ENCODE measurements at places on chromosomes 16 and 17.

- H3K4me1 ChIP-seq = peaks cover 28% of the 10 kb centered on the region
- no peak overlapping the region for H3K4me3 ChIP-seq
- peak overlapping the region; percentile 75 for H3K27ac ChIP-seq
- H3K27me3 ChIP-seq = no peaks in the 10 kb centered on the region
- H3K36me3 ChIP-seq = peaks cover 2% of the 10 kb centered on the region
- DNase-seq = no peak
Measured at GRCh38 chr16:64449506-64449905, 672.4 kb downstream of the CDH11 start.

- H3K36me3 ChIP-seq = no peaks in the 10 kb centered on the region
- no peaks in the 10 kb centered on the region for H3K27me3 ChIP-seq
- H3K4me1 ChIP-seq = no peaks in the 10 kb centered on the region
- no peak overlapping the region for H3K4me3 ChIP-seq
- no peak for DNase-seq
- H3K27ac ChIP-seq = no peak overlapping the region
Measured at GRCh38 chr17:78526231-78527025, 50.8 kb downstream of the DNAH17 start.

DNA sequence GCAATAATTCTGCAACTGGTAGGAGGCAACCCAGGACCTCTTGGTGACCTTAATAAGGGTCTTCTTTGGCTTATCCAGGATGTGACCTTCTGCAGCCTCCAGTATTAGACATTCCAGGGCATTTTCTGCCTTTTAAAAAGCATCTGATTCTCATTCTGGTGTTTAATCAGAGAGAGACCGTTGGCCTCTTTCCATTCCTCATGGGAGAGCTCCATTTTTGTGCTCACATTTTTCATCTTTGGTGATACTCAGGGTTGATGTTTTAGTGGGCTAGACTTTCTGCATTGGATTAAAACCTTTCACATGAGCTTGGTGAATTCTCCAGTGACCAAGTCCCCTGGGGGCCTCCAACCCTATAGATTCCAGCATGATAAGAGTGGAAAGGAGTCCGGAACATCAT, 150.2 kb upstream of the CACNG5 start:
- peaks cover 25% of the 10 kb centered on the region for H3K36me3 ChIP-seq
- H3K27ac ChIP-seq = no peak overlapping the region
- no peak overlapping the region for H3K4me3 ChIP-seq
- H3K4me1 ChIP-seq = peaks cover 8% of the 10 kb centered on the region
- no peaks in the 10 kb centered on the region for H3K27me3 ChIP-seq

- peaks cover 69% of the 10 kb centered on the region for H3K4me1 ChIP-seq
- H3K27me3 ChIP-seq = no peaks in the 10 kb centered on the region
- no peak for DNase-seq
Measured at GRCh38 chr16:89453501-89454321, 36.6 kb downstream of the ANKRD11 start.

- no peaks in the 10 kb centered on the region for H3K4me1 ChIP-seq
- DNase-seq = no peak
- H3K36me3 ChIP-seq = no peaks in the 10 kb centered on the region
- peaks cover 48% of the 10 kb centered on the region for H3K27me3 ChIP-seq
- H3K4me3 ChIP-seq = no peak overlapping the region
Measured at GRCh38 chr16:77434022-77434529, 758 bp downstream of the ADAMTS18 start.
